ENCODE measurements at places on chromosomes 5 and 9.
A peak's percentile ranks its signal among the peaks of the same experiment; 100 is the strongest.

DNA sequence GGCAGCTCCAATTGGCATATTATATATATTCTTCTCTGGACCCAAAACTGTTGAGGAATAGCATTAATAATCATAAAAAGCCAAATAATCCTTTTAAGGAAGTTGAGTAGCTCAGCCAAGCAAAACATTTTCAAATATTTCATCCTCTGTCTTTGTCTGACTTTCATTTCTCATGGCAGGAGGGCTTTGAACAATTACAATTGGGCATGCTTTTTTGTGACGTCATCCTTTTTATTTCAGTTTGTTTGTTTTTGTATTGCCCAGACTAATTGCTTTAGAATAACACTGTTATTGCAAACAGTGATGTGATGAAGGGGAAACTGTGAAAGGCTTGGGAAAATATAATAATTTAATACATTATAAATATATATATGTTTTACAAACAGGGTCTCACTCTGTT, 65.2 kb upstream of the MAP1B start:
- no peak for DNase-seq

- DNase-seq: no peak
These were observed 286.4 kb downstream of the NTRK2 start for GRCh38 chr9:84955971-84956370.

GRCh38 chr9:87778996-87779395, 53.1 kb downstream of the CTSL start:
- no peak for DNase-seq

DNA sequence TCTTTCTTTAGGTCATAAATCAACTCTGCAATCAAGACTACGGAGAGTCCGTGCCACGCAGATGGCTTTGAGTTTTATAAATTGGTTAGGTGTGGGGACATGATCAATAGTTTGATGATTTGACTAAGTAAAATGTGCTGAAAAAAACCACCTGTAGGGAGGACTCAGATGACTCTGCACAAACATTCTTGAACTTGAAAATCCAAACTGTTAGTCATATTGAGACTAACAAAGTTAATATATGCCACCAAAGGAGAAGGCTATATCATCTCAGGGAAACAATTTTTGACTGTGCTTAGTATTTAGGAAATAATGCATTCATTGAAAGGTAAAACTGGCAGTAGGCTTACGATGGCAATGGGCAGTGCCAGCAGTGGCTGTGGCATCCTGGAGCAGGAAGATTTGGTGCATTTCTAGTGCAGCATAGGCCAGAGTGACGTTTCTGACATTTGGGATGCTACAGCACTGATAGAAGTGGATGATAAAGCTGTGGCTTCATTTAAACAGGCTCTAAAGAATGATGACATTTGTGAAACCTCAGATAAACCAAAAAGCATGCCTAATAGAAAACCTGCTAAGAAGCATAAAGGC, 291.1 kb downstream of the MLLT3 start:
- DNase-seq: no peak

GRCh38 chr5:80054682-80055081, 19.5 kb downstream of the THBS4 start:
- no peak for DNase-seq

DNA sequence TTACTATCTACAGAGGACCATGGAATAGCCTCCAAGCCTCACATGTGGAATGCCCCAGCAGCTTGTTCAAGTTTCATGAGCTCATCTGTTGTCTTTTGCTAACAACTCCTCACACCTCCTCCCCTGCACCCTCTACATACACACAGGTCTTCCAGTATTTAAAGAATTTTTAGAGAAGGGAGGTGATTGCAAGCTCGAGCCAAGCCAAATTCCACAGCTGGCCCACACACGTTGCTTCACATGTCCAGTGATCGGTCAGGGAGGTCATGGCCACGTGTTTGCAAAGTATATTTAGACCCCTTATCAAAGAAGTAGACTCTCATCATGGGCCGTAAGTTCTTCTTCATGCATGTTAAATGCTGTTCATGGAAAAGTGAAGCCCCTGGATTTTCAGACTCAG, 281.7 kb downstream of the OSTF1 start:
- DNase-seq: no peak

GRCh38 chr9:69899491-69899890, 78.9 kb downstream of the CFAP95 start:
- no peak for DNase-seq

- DNase-seq: no peak
These were observed 228.5 kb downstream of the MARCHF11 start for GRCh38 chr5:15951126-15951525.

- no peak for DNase-seq
These were observed 56.5 kb upstream of the SPATA31D4 start for GRCh38 chr9:81871695-81872094.

GRCh38 chr9:126722252-126722921, 82.5 kb upstream of the ZBTB43 start:
- DNase-seq: peak; percentile 85

GRCh38 chr5:75571547-75571946, 39.7 kb upstream of the ANKDD1B start:
- DNase-seq: no peak

DNA sequence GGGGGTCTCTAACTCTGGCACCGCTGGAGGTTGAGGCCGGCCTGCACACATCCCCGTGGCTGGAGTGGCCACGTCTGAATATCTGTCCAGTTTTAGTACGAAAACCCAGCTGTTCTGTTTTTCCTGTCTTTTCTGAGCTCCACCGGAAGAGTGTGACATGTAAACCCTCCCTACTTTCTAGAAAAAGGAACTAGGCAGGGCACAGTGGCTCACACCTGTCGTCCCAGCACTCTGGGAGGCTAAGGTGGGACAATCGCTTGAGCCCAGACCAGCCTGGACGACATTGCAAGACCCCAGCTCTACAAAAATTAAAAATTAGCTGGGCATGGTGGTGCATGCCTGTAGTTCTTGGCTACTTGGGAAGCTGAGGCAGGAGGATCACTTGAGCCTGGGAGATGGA, 8.2 kb upstream of the PHYKPL start:
- no peak for DNase-seq

DNA sequence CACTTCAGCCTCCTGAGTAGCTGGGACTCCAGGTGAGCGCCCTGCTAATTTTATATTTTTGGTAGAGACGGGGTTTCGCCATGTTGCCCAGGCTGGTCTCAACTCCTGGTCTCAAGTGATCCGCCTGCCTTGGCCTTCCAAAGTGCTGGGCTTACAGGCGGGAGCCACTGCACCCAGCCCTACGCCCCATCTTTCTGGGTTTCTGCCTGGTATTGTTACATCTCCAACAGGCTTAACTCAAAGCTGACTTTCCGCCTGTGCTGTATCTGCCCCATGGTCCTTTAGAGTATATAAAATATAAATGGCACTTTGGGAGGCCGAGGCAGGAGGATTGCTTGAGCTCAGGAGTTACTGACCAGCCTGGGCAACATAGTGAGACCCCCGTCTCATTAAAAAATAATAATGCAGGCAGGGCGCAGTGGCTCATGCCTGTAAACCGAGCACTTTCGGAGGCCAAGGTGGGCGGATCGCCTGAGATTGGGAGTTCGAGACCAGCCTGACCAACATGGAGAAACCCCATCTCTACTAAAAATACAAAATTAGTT, 36.5 kb upstream of the GLDC start:
- no peak for DNase-seq

DNA sequence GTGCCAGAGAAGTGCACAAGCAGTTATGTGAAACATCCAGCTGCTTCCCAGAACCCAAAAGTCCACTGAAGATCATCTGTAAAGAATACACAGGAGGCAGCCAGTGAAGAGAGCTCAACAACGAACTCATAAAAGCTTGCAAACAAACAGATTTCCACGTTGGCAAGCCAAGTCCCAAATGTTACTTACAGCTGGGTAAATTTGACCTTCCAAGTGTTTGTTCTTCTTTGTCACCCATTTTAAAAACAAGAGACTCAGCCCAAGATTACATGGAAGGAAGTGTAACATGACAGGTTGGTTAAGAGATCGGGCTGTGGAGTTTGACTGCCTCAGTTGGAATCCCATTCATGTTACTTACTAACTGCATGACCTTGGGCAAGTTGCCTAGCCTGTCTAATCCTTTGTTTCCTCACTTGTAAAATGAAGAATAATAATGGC, 174.9 kb upstream of the PAPPA start:
- no peak for DNase-seq

GRCh38 chr5:145619806-145620310, 215.3 kb downstream of the PRELID2 start:
- no peak for DNase-seq

DNA sequence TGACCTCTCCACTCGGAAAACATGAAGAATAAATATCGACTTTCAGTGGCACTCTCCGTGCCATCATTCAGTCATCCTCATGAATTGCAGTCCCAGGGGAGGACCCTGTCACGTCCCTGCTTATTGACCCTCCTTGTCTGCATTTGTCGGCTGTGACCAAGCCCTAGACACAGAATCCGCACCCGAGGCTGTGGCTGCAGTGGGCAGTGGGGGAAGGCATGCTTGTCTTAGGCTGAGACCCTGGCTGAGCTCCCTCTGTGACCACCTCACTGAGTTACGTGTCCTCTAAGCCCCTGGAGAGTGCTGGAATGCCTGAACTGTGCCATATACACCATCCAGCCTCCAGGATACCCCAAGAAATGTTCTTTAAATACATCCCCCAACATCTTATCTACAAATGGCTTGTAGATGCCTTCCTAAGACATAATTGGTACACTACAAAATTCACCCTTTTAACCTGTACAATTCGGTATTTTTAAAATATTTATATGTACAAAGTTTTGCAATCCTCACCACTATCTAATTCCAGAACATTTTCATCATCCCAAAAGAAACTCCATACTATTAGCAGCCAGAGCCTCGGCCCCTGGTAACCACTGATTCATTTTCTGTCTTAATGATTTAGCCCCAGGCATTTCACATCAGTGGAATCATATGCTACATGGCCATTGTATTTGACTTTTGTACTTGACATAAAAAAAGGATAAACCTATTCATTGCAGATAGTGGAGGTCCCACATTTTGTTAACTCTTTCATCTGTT, 80.8 kb upstream of the ICE1 start:
- no peak for DNase-seq

GRCh38 chr9:129781131-129781530, 21.9 kb upstream of the TOR1B start:
- no peak for DNase-seq

GRCh38 chr9:86054695-86055094, 44.7 kb downstream of the GOLM1 start:
- no peak for DNase-seq

- no peak for DNase-seq
These were observed 87.1 kb downstream of the CEMIP2 start for GRCh38 chr9:71681104-71681707.

- DNase-seq: no peak
These were observed 928 bp downstream of the MCTP1 start for GRCh38 chr5:95283761-95284571.

- DNase-seq: no peak
These were observed 1079.4 kb upstream of the COX7C start for GRCh38 chr5:85538362-85538761.

DNA sequence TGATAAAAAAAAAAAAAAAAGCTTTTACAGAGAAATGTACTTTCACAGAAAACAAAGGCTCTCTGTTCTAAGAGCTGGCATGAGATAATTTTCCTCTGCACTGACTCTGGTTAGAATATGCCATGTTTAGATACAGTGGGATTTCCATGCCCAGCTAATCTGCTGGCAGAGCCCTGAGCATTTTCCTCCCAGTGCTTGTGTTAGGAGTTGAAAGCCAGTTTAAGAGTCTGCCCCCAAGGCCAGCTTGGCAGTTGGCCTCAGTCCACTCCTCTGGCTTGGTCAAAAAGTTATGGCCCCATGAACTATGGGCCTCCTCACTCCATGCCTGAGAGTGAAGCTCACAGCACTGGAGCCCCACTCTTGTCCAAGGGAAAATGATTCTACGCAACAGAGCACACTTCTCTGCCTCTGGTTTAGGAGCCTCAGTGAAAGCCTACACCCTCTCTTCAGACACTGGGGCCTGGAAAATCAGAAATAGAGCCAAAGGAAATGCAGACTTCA, 21.9 kb downstream of the MOCS2 start:
- DNase-seq: no peak

DNA sequence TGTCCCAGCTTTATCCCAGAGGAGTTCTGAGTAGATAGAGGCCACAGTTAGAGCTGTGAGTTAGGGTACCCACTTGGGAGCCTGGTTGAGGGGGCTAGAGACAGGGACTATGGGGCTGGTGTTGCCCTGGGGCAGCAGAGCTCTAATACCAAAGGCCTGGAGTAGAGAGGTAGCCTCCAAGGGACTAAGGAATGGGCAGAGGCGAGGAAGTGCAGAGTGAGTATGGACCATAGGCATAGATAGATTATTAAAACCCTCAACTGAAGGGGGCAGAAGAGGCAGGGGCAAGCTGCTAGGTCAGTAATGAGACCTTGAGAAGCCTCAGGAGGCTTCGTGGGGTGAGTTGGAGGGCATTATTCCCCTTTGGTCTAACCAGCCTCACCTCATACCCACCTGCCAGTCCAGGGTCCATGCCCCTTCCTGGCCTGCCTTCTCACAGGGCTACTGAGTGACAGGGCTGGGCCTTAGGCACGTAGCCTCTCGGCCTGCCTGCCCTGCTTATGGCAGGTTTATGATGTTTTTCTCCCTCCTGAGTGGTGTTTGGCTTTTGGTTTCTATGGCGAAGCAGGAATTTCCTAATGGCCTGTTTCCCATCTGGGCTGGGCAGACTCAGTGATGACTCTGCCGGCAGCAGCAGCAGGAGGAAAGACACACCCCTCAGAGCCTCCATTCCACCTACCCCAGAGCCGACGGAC, 8.0 kb downstream of the PDLIM4 start:
- no peak for DNase-seq

DNA sequence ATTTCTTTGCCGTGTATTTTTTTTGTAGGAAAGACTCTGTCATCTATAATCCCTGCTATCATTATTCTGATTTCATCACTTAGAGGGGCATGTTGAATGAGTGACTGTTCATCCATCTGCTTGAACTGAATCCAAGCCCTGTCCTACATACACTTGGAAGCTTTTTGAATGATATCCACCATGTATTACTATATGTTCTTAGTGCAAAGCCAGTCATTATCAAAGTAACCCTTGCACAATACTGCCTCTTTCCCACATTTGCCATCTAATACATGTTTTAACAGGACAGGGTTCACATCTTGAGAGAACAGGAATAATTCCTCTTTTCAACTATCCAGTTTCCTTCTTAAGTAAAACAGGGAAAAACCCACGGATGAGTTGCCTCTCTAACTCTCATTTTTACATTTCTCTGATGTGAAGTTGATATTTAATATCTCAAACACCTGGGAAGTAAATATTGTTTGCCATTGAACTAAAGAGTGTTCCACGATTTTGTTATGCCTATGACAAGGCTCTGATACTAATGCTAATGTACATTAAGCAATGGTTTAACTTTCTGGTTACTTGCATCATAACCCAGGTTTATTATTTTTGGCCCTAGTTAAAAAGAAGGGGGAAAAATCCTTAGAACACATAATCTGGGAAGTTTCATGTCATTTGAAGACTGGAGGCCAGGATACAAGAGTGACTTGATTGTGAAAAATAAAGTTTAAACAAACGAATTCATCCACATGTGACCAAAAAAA, 103.7 kb upstream of the TARS1 start:
- DNase-seq: no peak

- no peak for DNase-seq
These were observed 163.2 kb downstream of the HCN1 start for GRCh38 chr5:45532826-45533624.
